ENCODE measurements at places on chromosomes 12 and 14. TPM values are rescaled to one million over a fixed set of nuclear protein-coding genes. Genes with fewer than 3 reads are reported as not detected.

DNA sequence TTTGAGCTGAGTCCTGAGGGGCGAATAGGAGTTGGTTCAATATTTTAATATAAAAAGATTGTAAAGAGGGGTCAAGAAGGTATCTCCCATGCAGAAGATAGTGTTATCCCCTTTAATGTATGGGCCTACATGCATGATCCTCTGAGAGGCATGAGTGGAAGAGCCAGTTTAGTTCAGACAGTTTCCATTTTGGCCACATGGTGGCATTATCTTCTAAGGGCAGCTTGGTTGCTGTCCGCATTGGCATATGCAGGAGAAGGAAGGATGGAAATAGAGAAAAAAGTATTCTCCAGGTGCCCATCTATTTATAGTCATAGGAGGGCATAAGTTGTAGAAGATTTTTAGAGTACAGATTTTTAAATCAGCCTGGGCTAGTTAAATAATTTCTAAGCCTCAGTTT, 5.4 kb downstream of the SAMD4A start:
- peak; percentile 44 for DNase-seq

DNA sequence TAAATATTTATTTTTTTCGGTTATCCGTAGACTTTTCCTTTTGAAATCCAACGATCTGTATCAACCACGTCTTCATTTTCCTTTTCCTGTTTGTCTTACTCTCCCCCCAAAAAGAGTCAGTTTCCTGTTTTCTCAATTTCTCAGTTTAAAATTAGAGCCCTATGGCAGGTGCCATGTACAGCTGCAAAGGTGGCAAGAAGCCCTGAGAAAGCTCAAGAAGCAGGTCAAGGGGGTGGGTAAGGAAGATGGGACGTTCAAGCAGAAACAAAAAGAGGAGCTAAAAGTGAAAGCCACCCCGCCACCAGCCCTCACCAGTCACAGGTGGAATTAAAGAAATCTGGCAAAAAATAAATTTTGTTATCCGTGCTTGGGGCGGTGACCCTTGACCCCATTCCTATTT, 26.7 kb downstream of the SLC35E3 start:
- DNase-seq = no peak

TMEM253 gene
- not detected for total RNA-seq

DNA sequence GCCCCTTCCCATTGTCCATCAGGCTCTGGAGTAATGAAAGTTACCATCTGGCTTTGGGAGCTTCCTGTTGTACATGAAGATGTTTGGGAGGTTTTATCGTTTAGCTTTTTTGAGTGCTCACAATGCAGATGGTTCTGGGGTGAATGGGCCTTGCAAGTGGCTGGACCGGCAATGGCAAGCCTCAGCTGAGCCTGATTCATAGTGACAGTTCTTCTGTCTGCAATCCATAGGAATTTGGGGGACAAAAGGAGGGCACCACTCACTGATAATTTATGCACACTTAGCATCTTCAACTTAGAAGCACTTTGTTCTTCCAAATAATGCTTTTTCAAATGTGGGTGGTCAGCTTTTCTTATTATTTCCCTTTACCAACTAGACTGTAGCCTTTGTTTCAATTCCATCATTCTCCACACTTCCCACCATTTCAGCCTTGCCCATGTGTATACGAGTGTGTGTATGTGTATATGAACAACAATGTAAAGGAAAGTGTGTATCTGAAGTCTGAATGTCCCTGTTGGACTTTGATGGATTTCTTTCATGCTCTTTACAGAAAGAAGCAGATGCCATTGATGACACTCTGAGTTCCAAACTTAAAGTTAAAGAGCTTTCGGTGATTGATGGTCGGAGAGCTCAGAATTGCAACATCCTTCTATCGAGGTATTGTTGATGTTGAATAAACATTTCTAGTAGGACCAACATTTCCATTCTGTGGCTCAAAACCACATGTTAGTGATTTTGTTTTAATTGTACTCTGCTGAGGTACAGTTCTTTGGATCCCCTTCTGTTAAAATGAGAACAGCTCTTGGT, 125.5 kb downstream of the GPR135 start:
- DNase-seq = no peak

ACRBP gene
- total RNA-seq = 0.64 TPM

SCNN1A gene
- under 0.01 TPM for total RNA-seq
